Adipose tissue (tissue), 3 donors: ENCODE measurements at places on chromosomes 2 and 18. TPM values are rescaled to one million over a fixed set of nuclear protein-coding genes. Genes with fewer than 3 reads are reported as not detected.

LINC00305 gene
- not detected for polyA plus RNA-seq

CAPN14 gene
- polyA plus RNA-seq: not detected

UGT1A1 gene
- polyA plus RNA-seq: 0.06 TPM

MROH2A gene
- 0.09 TPM for polyA plus RNA-seq

GULP1 gene
- polyA plus RNA-seq: 17.9 TPM

PLCL1 gene
- polyA plus RNA-seq: 2.3 TPM

LAMA1 gene
- 0.34 TPM for polyA plus RNA-seq

LIMS4 gene
- polyA plus RNA-seq: 5.8 TPM

MYOM1 gene
- 17.2 TPM for polyA plus RNA-seq

POMC gene
- 5.5 TPM for polyA plus RNA-seq

CDH19 gene
- 0.44 TPM for polyA plus RNA-seq

TTC21B gene
- polyA plus RNA-seq: 5.8 TPM

ZDBF2 gene
- polyA plus RNA-seq: 1.8 TPM

STRN gene
- polyA plus RNA-seq: 7.4 TPM

FAM237A gene
- not detected for polyA plus RNA-seq

CNGA3 gene
- polyA plus RNA-seq: not detected

NETO1 gene
- polyA plus RNA-seq: 1.2 TPM

MFSD2B gene
- not detected for polyA plus RNA-seq

MOGAT1 gene
- not detected for polyA plus RNA-seq

ELAC1 gene
- 6.1 TPM for polyA plus RNA-seq

TBR1 gene
- polyA plus RNA-seq: 0.03 TPM

NMUR1 gene
- polyA plus RNA-seq: 2.5 TPM

BCL2L11 gene
- polyA plus RNA-seq: 8.3 TPM

METAP1D gene
- polyA plus RNA-seq: 6.7 TPM

DYNAP gene
- polyA plus RNA-seq: not detected

SPATA3 gene
- not detected for polyA plus RNA-seq

PARD3B gene
- 2.0 TPM for polyA plus RNA-seq

IGFBP5 gene
- polyA plus RNA-seq: 172 TPM

TSPYL6 gene
- polyA plus RNA-seq: not detected

ERFE gene
- polyA plus RNA-seq: 0.41 TPM

GDF7 gene
- 0.02 TPM for polyA plus RNA-seq

GREB1 gene
- polyA plus RNA-seq: 1.4 TPM

MBD2 gene
- polyA plus RNA-seq: 25.2 TPM

MC5R gene
- not detected for polyA plus RNA-seq

NAPG gene
- 11.7 TPM for polyA plus RNA-seq

OR6B2 gene
- polyA plus RNA-seq: not detected

ANKRD30B gene
- polyA plus RNA-seq: 0.06 TPM

CABYR gene
- 1.3 TPM for polyA plus RNA-seq

TEKT4 gene
- polyA plus RNA-seq: not detected

FBXO48 gene
- 0.44 TPM for polyA plus RNA-seq

ALK gene
- 1.0 TPM for polyA plus RNA-seq

MC2R gene
- polyA plus RNA-seq: not detected

CLEC4F gene
- not detected for polyA plus RNA-seq

CSRNP3 gene
- 0.11 TPM for polyA plus RNA-seq

SERPINB2 gene
- 206 TPM for polyA plus RNA-seq

C2orf80 gene
- polyA plus RNA-seq: not detected

RAMP1 gene
- 7.3 TPM for polyA plus RNA-seq

RASGRP3 gene
- 6.1 TPM for polyA plus RNA-seq

ACTG2 gene
- polyA plus RNA-seq: 6.6 TPM

STK39 gene
- 19.6 TPM for polyA plus RNA-seq

SERPINB8 gene
- 3.0 TPM for polyA plus RNA-seq

NAT8 gene
- not detected for polyA plus RNA-seq

KRTCAP3 gene
- polyA plus RNA-seq: 6.1 TPM
